ENCODE measurements at places on chromosomes 11 and 22.

- no peaks in the 10 kb centered on the region for H3K27me3 ChIP-seq
- no peak for DNase-seq
- H3K4me1 ChIP-seq, result peaks cover 3% of the 10 kb centered on the region
- H3K4me3 ChIP-seq, result no peak overlapping the region
- H3K36me3 ChIP-seq, result no peaks in the 10 kb centered on the region
Observed at GRCh38 chr22:36544107-36544620, 15.2 kb upstream of the EIF3D start.

DNA sequence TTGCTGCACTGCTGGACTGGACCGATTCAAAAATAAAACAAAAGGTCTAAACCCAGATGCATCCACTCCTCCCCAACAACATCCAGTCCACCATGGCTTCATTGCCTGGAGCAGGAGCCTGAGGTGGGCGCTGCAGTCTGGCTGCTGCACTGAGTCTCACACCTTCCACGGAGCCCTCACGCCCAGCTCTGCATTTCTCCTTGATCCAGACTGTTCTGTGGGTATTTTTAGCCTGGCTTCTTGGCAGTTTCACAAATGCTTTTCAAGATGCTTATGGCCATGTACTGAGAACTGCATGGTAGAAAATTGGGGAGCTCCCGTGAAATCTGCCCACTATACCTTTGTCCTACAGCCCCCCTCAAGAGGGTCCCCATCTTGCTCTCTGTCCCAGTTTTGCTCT lies 53.3 kb upstream of the JAM3 start:
- H3K27ac ChIP-seq, result no peak overlapping the region
- no peak overlapping the region for H3K4me3 ChIP-seq
- H3K36me3 ChIP-seq, result no peaks in the 10 kb centered on the region
- no peak for DNase-seq
- no peaks in the 10 kb centered on the region for H3K27me3 ChIP-seq

DNA sequence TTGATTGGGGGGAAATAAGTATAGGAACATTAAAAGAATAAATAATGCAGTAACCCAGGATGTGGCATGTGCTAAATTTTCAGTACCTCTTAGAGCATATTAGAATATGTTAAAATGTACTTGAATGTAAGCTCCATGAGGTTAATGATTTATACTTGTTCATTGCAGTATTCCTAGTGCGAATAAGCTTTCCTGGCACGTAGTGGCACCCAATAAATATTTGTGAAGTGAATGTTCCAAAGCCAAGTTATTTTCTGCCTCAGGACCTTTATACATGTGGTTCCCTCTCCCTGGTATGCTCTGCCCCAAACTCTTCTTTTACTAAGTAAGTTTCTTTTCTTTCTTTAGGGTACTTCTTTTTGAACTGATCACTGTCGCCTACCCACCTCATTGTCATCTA lies 118.8 kb downstream of the DBX1 start:
- no peaks in the 10 kb centered on the region for H3K27me3 ChIP-seq
- no peak overlapping the region for H3K27ac ChIP-seq
- no peak for DNase-seq
- peaks cover 60% of the 10 kb centered on the region for H3K4me1 ChIP-seq
- H3K4me3 ChIP-seq, result no peak overlapping the region
- no peaks in the 10 kb centered on the region for H3K36me3 ChIP-seq

GRCh38 chr11:10742460-10743208 lies 8.4 kb upstream of the CTR9 start:
- no peak for DNase-seq
- H3K4me3 ChIP-seq, result no peak overlapping the region
- no peaks in the 10 kb centered on the region for H3K27me3 ChIP-seq
- no peak overlapping the region for H3K27ac ChIP-seq
